Aorta (tissue), 5 donors: ENCODE measurements at places on chromosomes 12 and 14. TPM values are rescaled to one million over a fixed set of nuclear protein-coding genes. Genes with fewer than 3 reads are reported as not detected.

WSCD2 gene
- polyA plus RNA-seq = not detected

PDE3A gene
- 30.1 TPM for polyA plus RNA-seq

LMNTD1 gene
- not detected for polyA plus RNA-seq

NAV3 gene
- 1.6 TPM for polyA plus RNA-seq

LRP1-AS gene
- polyA plus RNA-seq = not detected

TAS2R14 gene
- not detected for polyA plus RNA-seq

ADAM21 gene
- not detected for polyA plus RNA-seq

CIROP gene
- not detected for polyA plus RNA-seq

FAIM2 gene
- not detected for polyA plus RNA-seq

DNA sequence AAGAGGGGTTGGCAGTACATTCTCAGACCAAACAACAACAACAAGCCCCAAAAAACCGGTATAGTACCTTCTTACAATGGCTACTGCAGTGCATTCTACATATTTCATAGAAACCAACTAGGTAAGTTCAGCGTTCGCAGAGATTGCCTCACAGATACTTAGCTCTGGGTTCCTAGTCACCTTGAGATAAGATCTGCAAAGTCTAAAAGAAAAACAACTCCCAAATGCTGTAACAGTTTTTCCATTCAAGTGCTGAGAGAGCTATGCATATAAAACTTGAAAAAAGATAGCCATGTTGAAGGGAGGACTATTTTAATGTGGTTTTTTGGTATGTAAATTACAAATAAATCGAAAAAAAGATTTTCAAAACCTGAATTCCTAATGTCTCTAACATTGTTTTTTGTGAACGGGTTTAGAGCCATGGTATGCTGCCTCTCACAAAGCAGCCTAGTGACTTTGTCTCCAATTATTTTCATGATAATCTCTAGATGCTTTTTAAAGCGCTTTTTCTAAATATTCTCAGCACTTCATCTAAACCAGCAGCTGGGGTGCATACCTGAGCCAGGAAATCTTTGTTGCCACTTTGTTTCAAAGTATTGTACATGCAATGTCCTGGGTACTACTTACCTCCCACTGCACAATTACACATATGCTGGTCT lies 56.6 kb upstream of the CRACR2A start:
- no peak for DNase-seq

- DNase-seq = no peak
These were observed 51.8 kb downstream of the TSPAN8 start for GRCh38 chr12:71105956-71106355.

DNA sequence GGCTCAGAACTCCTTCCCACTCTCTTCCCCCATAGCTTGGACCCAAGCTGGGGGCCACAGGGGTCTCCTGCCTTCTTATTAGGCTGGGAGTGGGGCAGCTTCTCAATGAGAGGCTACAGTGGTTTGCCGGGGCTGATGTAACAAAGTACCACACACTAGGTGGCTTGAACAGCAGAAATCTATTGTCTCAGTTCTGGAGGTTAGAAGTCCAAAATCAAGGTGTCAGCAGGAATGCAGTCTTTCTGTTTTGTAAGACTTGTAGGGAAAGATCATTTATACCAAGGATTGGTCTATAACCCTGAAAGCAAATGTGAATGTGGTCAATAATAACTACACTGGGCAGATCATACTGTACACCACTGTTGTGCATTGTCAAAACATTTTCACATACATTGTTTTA lies 124.5 kb upstream of the ARHGAP5 start:
- no peak for DNase-seq

- no peak for DNase-seq
These were observed 16.9 kb downstream of the MEG3 start for GRCh38 chr14:100842799-100843198.

GRCh38 chr14:105375635-105376057 lies 22.7 kb upstream of the TEX22 start:
- no peak for DNase-seq

DNA sequence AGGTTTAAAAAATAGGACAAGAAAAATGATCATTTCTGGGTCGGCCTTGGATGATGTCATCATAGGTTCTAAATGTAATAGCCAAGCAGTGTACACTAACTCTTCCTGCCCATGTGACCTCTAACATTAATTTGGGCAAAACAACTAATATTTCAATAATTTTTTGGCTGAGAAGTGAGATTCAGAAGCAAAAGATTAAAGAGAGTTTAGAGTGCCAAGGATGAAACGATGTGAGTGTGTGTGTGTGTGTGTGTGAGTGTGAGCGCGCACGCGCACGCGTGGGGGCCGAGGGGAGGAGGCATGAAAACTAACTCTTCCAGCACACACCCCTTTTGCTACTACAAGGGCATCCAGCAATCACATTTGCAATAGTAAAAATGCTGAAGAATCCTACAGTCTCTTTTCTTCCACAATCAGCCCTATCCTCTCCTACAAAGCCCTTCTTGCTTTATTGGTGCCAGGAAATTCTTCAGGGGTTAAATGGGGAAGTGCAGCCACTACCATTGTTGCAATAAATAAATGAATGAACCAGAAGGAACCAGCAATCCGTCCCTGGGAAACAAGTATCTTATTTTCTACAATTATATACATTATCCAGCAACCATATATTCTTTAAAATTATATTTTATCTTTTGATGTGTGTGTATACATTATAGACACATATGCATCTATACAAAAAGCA lies 52.9 kb downstream of the PEBP1 start:
- peak; percentile 55 for DNase-seq

- DNase-seq = no peak
These were observed 10.9 kb downstream of the CLIP1 start for GRCh38 chr12:122411537-122411936.

GRCh38 chr12:94128280-94128679 lies 20.1 kb upstream of the PLXNC1 start:
- no peak for DNase-seq

- DNase-seq = no peak
These were observed 34.8 kb upstream of the TESC start for GRCh38 chr12:117134059-117134458.

GRCh38 chr12:14619741-14620501 lies 52.2 kb upstream of the PLBD1 start:
- no peak for DNase-seq

DNA sequence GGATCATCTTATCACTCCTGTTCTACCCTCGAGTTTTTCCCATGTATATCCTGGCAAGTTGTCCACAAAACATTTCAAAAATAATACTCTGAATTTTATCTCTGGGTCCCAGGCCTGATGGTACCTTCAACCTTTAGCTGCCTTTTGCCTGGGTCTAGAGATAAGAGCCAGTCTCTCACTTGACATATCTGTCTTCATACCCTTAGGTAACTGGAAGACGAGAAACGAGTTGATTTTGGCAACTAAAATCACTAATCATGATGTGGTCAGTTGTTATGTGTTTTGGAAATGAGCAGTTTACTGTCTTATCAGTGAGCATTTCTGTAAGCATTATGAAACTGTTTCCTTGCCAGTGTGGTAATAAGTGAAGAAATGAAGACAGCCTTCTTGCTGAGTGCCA lies 6.3 kb downstream of the RNF10 start:
- DNase-seq = no peak

DNA sequence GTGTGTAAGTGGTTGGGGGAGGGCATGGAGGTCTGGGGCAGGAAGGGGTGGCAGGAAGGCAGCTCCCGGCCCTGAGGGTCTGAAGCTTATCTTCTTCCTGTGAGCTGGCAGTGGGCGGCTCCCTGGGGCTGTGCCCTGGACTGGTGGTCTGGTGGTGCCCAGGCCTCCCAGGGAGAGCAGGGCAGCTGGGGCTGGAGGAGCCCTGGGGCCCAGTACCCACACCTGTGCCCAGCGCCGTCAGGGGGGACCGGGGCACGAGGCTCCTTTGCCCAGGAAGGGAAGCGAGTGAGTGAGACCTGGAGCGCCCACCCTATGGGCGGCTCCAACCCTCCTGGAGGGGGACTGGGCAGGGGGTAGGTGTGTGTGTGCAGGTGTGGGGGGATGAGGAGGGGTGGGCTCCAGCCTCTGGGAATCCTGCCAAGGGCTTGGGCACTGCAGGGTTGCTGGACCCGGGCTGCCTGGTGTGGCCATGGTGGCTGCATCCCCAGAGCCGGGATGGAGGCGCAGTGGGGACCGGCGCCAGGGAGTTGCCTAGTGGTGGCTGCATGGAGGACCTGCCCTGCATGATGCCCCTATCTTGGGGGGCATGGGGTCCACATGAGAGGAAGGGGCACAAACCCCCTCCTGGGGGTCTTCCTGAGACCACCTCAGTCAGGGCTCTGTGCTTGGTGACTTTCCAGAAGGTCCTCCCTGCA lies 353.6 kb downstream of the TMEM121 start:
- DNase-seq = peak; percentile 29

DNA sequence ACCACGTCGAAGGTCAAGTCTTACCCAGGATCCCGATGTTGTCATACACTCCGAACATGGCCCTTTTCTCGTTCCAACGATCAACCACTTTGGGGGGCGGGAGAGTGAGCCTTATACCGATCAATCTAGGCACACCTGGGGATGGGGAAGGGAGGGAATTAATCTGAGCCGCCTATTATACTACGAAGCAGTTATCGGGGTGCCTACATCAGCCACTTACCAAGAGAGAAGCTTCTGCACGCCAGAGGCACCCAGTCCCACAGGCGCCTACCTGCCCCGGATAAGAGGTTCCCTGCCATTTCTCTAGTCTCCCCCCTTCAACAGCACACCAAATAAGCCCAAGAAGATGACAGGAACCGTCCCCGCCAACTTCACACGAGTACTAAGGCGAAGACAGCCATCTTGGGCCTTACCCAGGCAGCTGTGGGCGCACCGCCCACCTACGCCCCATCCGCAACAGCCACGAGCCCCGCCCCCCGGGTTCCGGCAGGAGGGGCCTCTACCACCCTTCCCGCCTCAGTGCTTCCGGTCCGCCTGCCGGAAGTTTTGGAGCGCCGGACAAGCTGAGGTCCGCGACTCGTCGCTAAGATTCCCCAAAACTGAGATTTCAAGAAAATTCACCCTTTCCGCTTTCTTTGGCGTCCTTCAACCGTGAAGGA lies at the start of gene MRPL51:
Gene MRPL51 (minus strand): TSS at position 425 of the 659 bp plus-strand sequence. CDS start 126 bp downstream, at position 299.
- peak; percentile 99 for DNase-seq

DNA sequence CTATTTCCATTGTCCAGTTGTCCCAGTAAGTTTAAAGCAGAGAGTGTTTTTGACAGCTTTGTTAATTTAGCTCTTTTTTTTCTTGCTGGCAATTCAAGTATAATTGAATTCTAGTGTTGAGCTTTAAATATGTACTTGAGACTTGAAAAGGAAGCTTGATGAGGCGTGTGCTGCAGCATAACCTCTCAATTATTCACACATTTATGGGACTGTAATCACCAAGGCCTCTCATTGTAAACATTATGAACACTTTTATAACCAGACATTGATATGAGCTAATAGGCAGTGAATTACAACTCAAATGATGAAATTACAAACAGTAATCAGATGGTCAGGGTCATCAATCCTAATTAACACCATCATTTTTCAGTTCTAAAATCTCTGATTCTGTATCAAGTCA lies 378.0 kb upstream of the DDHD1 start:
- DNase-seq = no peak

- DNase-seq = no peak
These were observed 194.1 kb downstream of the TMTC3 start for GRCh38 chr12:88336076-88336739.

GRCh38 chr12:46071335-46071734 lies 81.0 kb upstream of the SCAF11 start:
- DNase-seq = no peak
